ENCODE measurements at places on chromosomes 16 and 17.

DNA sequence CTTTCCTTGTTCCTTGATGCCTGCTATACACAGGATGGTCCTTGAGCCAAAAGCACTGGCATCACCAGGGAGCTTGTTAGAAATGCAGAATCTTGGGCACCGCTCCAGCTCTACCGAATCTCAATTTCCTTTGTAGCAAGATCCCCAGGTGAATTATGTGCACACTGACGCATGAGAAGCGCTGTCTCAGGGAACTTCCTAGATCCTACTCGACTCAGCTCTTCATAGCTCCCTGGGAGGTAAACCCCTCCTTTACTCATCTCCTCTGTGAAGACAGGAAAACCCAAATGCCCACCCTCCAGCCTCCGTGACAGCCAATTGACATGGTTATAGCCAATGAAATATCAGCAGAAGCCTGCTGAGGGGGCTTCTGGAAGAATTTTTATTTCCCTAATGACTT lies 4.1 kb downstream of the USP31 start:
- DNase-seq = no peak

DNA sequence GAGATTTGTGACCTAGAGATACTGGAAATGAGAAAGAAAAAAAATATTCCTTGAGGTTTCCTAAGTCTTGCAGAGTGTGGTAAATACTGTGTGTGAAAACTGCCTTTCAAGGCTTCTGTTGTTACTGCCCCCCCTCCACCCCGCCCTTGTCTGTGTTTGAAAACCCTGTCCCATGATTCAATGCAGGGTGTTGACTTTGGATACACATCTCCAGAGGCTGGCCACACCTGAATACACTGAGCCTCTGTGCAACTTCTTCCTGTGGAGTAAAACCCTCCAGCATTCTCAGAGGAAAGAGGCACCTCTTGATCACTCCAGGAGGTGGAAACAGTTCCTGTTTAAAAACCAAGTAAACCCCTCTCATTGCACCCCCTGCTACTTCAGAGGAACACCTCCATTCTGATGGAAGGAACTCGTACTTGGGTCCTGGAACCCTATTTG lies 123.0 kb upstream of the CACNG5 start:
- DNase-seq = no peak

GRCh38 chr17:78628547-78629435 lies 51.6 kb upstream of the DNAH17 start:
- no peak for DNase-seq

DNA sequence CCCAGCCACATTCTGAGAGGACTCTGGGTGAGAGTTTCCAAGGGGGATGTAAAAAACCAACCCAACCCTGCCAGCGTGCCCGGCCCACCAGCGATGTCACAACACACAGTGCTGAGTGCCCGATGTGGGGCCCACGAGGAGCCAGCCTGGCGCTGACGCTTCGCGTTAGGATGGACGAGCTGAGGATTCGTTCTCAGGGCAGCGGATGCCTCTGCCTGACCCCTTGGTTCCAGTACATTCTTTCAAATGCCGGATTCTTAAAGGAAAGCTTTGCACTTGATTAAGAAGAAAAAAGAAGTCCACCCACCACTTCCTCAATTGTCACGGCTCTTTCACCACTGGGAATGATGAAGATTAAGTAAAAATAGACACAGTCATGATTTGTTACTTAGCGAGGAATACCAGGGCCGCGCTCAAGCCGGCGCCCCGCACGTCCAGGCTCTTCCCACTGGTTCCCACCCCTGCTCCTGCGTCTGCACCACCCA lies 79.4 kb downstream of the IRF8 start:
- DNase-seq = no peak

- no peak for DNase-seq
These were observed 17.2 kb downstream of the SLC16A6 start for GRCh38 chr17:68273722-68274121.

DNA sequence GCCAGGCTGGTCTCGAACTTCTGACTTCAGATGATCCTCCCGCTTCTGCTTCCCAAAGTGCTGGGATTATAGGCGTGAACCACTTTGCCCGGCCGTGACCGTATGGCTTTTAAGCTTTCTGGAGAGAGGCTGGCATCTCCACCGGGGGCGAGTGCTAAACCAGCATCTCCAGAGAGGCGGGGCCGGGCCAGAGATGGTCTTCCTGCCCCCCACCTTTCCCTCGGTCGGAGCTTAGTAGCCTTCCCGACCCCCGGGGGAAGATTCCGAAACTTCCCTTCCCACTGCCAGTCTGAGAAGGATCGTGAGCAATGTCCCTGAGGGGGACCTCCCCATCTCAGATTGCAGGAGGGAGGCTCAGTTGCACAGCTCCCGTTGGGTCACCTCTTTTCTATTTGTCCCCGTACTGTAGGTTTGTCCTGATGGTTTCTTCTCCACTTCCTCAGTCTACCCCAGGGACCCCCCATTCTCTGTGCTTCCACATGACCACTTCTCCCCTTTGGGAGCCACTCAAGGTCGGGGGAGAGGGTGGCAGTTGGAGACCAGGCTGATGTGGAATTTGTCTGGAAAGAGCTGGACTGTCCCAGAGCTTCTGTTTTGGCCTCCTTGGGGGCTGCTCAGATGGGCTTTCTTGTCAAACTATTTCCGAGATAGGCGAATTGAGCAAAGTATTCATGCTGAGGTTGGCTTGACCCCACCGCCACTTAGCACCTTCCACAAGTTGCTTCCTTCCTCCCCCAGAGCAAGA lies 18.2 kb downstream of the IGF2BP1 start:
- DNase-seq = no peak

- no peak for DNase-seq
These were observed 2.1 kb downstream of the NME1 start for GRCh38 chr17:51155416-51155815.

- DNase-seq = no peak
These were observed 156.5 kb downstream of the RGS9 start for GRCh38 chr17:65293584-65294180.

DNA sequence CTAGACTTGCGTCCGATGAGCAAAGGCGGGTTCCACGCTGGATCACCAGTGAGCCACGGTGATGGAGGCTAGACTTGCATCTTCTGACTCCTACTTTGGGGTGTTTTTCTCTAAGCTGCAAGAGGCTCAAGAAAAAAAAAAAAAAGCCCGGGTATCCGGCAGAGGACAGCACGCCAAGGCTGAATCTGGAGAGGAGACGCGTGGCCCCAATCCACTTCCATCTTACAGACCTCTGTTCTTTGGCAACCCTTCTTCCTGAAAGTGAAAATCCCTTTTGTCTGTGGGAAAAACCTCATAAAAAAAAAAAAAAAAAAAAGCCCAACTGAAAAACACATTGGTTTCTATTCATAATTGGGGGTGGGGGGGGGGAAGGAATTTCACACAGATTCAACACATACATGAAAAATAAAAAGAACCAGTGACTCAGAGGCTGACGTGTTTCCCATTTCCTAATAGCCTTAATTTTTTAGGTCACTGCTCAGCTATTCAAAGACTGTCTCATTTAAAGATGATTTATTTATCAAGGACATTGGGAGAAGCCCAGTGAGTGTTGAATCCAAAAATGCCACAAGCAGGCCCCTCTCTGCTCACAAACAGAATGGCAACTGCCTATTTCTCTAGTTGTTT lies 258.3 kb downstream of the FOXL1 start:
- DNase-seq = no peak

DNA sequence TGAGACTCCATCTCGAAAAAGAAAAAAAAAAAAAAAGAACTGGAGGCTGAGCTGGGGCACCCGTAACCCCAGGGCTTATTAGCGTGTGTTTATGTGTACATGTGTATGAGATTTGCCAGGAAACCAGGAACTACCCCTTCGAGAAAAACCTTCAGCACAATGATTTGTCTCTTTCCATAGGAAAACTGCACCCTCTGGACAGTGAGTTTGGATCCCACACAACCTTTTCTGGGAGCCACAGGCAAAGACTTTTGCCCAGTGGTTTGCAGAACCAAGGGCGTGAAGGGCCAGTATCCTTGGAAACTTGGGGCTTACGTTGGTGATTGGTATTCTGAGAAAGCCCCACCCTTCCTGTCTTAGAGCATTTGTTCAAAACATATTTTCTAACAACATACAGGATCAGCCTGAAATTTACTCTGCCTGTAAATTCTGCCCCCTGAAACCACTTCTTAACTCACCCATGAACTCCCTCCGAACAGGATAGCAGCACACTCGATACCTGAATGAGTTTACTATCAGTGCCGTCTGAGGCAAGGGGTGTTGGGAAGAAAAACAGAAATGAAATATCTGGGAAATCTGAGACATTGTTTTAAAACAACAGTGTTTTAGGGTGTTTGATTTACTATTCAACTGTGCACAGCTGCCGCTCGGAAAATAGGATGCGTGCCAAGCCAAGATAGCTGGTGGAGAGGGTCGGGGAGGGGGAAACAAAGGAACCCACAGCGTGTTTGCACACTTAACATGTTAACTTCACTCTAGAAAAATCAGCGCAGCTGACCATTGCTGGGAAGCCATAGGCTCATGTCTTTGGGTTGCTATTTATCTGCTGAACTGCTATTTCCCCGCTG lies 40.2 kb upstream of the MAF start:
- no peak for DNase-seq

- no peak for DNase-seq
These were observed 8.1 kb downstream of the GLIS2 start for GRCh38 chr16:4323845-4324488.
